Stimulated activated naive CD4-positive, alpha-beta T cell (primary cell): ENCODE measurements at places on chromosomes 11 and 22.

GRCh38 chr11:65560555-65561418 is 2.6 kb upstream of the LTBP3 start:
- DNase-seq, result no peak

DNA sequence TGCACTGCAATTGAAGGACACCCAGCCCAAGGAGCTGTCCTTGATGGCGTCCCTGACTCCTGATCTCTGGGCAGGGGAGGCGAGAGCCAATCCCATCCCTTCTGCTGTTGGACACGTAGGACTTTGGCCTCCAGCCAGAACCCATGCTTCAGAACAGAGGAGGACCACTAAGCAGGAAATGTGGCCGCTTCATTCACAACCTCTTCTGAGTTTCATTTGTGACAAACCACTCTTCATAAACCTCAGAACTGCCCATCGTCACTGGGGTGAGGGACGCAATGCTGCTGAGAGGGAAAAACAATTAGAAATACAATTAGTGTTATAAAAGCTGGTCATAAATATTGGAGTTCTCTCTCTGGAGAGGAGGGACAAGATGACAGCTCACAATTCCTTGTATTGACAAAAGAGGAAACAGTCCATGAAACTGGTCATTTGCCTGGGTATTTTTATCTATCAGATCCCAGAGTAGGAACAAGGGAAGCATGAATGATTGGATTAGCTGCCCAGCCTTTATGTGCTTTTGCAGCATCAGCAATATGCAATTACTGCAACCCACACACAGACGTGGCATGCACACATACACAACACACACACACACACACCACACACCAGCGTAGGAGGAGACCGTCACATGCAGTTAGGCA is 216.5 kb upstream of the CADM1 start:
- DNase-seq, result no peak

DNA sequence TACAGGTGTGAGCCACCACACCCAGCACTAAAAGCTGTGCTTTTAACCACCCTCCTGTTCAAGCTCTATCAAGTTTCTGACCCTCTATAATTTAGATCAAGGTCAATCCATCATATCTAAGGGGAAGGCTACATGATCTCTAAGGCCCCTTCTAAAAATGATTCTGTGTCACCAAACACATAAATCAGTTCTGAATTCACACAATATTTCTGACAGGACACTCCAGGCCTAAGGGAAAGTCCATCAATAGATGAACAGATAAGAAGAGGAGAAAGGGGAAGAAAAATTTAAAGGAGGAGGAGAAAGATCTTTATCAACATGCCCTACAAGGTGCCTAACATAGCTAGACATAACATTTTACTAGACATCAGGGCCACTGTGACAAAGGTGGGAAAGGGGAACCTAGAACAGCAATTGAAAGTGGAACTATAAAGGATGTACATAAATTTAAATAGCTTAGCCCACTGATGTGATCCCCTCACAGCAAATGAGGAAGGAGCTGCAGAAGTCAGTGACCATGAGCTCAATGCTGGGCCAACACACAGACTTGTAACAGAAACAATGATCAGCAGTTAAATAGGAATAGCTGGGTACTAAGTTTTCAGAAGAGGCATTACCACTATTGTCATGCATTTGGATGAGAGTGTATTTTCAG is 4.7 kb downstream of the PRCP start:
- no peak for DNase-seq

- no peak for DNase-seq
These were observed 24.3 kb downstream of the ARFGAP2 start for GRCh38 chr11:47152126-47152952.

DNA sequence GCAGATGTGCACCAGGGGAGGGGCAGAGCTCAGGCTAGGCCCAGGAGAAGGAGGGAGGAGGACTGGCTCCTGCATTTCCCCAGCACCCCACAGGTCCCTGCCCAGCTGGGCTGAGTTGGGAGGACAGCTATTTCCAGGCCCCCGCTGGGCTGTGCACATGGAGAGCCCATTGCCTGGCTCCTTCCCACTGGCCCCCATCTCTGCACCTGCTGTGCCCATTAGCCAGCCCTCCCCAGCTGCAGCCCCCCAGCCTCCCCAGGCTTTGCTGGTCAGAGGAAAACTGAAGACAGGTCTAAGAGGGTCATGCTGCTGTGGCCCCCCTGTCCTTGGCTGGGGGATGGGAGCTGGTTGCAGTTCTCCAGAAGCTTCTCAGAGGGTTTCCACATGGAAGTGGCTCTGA is 81.8 kb upstream of the SHANK2 start:
- no peak for DNase-seq

GRCh38 chr11:3810951-3811350 is 2.6 kb downstream of the PGAP2 start:
- no peak for DNase-seq

GRCh38 chr11:76830639-76831327 is 29.9 kb upstream of the ACER3 start:
- no peak for DNase-seq

- no peak for DNase-seq
These were observed 311.6 kb downstream of the AASDHPPT start for GRCh38 chr11:106389101-106389500.

- DNase-seq, result no peak
These were observed 150.7 kb downstream of the CCDC34 start for GRCh38 chr11:27212248-27212780.

- no peak for DNase-seq
These were observed 133.7 kb downstream of the SNX19 start for GRCh38 chr11:130782361-130783222.

DNA sequence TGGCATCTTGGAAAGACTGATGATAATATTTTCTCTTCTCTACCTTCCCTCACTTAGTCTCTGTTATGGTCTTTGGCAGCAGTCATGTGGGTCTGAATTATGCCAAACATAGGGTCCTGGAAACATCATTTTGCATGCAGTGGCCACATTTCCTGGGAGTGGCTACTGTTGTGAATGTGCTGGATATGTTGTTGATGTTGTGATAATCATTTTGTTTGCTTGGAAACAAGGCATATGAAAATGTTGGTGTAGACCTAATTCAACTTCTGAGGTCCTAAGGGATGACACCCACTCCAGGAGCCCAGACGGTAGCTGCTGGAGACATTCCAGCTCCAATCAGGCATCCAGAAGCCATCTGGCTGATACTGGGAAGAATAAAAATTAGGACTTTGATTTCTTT is 109.7 kb downstream of the DCDC1 start:
- no peak for DNase-seq

GRCh38 chr11:132177106-132177505 is 806.7 kb downstream of the NTM start:
- DNase-seq, result no peak

DNA sequence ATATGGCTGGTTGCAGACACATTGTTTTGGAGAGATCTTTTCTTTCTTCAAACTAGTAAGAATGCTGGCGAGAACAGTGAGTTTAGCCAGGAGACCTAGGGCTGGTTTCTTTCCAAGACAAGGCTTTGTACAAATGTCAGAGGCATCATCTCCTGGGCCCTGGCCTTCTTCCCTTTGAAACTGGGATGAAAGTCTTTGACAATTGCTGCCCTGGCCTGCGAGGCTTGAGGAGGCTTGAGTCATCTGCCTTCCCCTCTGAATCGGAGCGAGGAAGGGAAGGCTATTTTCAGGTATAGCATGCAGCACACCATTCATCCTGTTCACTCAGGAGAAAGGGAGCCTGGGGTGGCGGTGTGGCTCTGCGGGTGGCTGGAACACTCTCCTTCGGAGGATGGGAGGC is 21.5 kb upstream of the PARVG start:
- no peak for DNase-seq

- no peak for DNase-seq
These were observed 7.1 kb upstream of the TMA7B start for GRCh38 chr22:39953101-39953500.

- DNase-seq, result no peak
These were observed 49.3 kb downstream of the CHRDL2 start for GRCh38 chr11:74681686-74682651.

- no peak for DNase-seq
These were observed 199.0 kb downstream of the BRD1 start for GRCh38 chr22:49628391-49629260.

DNA sequence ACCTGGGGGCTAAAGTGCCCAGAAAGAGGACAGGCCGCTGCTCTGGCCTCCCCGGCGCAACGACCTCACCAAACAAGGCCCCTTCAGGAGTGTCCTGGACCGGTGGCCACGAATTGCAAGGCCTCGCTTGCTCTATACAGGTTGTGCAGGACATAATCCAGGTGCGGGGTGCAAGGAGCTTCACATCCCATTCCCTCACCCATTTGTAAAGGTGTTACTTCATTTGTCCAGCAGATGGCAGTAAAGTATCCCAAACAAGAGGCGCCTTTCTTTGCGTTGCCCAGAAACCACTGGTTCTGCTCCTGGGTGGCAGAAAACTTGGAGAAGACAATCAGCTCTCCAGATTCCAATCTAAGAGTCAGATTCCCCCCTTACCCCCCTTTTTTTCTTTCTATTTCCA is 35.9 kb upstream of the PRDM11 start:
- DNase-seq, result peak; percentile 66

GRCh38 chr11:33509632-33510031 is 191.0 kb downstream of the C11orf91 start:
- no peak for DNase-seq
